ENCODE measurements at places on chromosomes 7 and 10. TPM values are rescaled to one million over a fixed set of nuclear protein-coding genes. Genes with fewer than 3 reads are reported as not detected.

- no peak for DNase-seq
Measured at GRCh38 chr7:77727936-77728701, 31.9 kb downstream of the RSBN1L start.

DNA sequence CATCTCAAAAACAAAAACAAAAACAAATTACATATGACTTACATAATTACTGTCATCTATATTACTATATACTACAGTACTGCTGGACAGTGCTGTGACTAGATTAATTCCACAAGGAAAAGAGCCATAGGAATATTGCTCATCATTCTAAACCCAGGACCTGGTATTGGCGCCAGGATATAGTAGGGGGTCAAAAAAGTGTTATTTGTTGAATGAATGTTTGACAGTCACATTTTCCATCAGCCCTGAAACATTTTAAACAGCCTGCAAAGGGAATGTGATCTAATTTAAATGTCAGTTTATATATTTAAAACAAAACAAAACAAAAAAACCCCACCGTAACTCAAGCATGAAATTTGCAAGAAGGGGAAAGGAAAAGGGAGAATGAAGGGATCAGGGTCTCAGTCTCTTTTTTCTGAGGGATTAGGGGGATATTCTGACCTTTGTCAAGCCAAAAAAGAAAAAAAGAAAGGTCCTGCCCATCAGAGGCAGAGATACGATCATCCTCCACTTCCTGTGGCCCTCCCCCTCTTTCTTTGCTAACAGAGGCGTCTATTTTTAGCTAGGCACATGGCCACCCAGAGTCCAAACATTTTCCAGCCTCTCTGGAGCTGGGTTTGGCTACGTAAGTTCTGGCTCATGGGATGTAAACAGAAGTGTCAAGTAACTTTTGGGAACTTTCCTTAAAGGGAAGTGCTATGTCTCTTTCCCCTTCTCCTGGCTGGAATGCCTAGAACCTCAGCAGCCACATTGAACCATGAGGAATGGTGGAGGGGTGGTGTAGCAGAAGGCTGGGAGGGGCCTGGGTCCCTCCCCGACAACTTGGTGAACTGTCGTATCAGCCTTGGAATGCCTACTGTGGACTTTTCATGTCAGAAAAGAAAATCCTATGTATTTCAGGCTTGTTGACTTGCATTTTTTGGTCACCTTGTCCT lies 44.6 kb upstream of the DLG5 start:
- DNase-seq, result peak; percentile 75

The AKR1C4 gene
- total RNA-seq, result not detected

- no peak for DNase-seq
Measured at GRCh38 chr10:2251631-2252030, 514.3 kb upstream of the ADARB2 start.

The SAP25 gene
- 1.4 TPM for total RNA-seq

DNA sequence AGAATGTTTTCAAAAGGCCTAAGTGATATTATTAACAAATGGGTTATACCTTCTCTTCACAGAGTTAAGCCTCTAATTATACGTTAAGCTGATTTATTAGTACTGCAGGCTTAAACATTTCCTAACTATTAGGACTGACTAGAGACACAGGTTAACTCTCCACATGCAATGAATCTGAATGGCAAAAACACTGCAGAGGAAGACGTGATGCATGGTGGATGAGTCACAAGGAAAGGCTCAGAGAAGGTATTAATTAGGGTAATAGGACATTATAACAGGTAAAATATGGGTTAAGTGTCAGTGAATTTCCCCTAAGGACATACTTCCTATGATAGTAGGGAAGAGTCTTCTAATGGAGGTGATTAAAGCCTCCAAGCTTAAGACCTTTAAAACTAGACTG lies 24.7 kb upstream of the SEM1 start:
- no peak for DNase-seq

DNA sequence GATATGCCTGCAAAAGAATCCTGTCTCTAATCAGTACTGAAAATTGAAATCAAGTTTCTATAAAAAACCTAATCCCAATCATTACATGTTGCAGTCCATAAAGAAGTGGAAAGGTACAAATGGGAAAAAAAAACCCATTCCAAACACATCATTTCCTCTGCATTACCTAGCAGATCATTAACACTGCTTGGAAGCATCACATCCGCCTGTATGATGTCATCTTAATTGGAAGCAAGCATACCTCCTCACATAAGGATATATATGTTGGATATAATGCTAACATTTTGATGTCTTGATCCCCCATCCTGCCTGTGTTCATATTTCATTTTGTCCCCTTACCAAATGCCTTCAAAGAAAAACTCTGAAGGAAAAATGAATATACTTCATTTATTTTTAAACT lies 241.3 kb upstream of the AOAH start:
- DNase-seq, result no peak

The TBRG4 gene
- total RNA-seq, result 61.4 TPM

- DNase-seq, result no peak
Measured at GRCh38 chr7:131108212-131108940, 219.3 kb upstream of the MKLN1 start.

The EEPD1 gene
- total RNA-seq, result 6.9 TPM

- DNase-seq, result no peak
Measured at GRCh38 chr7:4805110-4805983, 29.9 kb downstream of the AP5Z1 start.

DNA sequence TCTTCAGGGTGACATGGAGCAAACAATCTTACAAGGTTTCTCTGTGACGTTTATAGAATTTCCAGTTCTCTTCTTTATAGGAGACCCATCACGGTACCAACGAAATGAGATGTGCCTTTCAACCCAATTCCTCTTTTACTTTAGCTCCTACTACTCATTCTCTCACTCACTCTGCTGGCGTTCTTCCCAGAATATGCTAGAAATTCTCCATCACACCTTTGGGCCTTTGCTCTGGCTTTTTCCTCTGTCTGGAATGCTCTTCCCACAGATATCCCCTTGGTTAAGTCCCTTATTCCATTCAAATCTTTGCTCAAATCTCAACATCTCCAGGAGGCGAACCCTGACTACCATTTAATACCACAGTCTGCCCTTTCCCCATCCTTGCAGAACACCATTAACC lies 39.0 kb downstream of the SEMA3C start:
- DNase-seq, result no peak

- DNase-seq, result no peak
Measured at GRCh38 chr10:96743988-96744585, 23.8 kb upstream of the PIK3AP1 start.

The NANOS1 gene
- total RNA-seq, result 4.4 TPM

Data from heart left ventricle (tissue), 16 donors.